Gastrocnemius medialis (tissue), 4 donors: ENCODE measurements at places on chromosomes 16 and 17.

DNA sequence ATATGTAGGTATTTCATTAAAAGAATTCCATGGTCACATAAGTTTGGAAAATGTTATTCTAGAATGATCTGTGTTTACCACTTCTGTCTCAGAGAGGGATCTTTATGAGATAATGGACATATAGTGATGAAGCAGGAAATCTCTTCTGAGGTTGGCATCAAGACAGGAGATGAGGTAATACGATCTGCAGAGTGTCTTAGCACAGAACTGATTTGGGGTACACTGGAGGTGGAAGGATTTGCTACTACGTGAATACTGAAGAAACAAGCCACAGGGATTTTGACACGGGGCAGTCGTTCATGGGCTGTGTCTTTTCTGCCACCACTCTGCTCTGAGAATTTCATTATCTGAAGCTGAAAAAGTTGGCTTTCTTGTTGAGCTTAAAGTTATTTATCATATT lies 5.5 kb downstream of the CBFB start:
- DNase-seq: no peak

DNA sequence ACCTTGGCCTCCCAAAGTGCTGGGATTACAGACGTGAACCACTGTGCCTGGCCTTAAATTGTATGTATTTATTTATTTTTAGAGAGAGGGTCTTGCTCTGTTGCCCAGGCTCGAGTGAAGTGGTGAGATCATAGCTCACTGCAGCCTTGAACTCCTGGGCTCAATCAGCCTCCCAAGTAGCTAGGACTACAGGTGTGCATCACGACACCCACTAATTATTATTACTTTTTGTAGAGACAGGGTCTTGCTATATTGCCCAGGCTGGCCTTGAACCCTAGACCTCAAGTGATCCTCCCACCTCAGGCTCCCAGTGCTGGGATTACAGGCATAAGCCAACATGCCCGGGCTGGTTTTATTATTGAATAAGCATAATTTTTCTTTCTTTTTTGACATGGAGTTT lies 4.1 kb upstream of the NFATC2IP start:
- no peak for DNase-seq

- no peak for DNase-seq
Observed at GRCh38 chr17:80585890-80586845, 41.5 kb downstream of the RPTOR start.

DNA sequence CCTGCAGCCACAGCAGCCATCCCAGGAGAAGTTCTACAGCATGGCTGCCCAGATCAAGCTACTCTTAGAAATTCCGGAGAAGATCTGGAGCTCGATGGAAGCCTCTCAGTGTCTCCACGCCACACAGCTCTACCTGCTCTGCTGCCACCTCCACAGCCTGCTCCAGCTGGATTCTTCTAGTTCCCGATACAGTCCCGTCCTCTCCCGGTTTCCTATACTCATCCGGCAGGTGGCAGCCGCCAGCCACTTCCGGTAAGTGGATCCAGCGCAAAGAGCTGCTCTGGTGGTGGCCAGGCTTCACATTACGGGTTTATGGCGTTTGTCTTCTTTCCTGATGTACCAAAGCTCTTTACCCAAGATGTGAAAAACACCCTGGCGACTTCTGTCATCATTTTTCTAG lies 3.6 kb downstream of the COG1 start:
- peak; percentile 42 for DNase-seq

- DNase-seq: peak; percentile 25
Observed at GRCh38 chr17:30363715-30364202, 15.0 kb upstream of the CPD start.

DNA sequence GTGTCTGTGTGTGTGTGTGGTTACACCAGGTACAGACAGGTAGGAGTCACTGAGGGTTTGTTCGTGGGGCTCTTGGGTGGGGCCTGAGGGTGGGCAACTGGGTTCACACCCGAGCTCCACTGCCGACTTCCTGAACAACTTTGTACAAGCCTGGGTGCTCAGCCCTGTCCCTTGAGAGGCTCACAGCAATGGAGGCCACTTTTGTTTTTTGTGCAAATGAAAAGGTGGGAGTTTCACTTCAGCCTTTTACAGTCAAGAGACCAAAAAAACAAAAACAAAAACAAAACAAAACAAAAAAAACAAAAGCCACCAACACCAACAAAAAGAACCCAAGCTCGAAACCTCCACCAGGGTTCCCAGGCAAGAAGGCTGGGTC lies 2.4 kb downstream of the RHBDF2 start:
- no peak for DNase-seq

DNA sequence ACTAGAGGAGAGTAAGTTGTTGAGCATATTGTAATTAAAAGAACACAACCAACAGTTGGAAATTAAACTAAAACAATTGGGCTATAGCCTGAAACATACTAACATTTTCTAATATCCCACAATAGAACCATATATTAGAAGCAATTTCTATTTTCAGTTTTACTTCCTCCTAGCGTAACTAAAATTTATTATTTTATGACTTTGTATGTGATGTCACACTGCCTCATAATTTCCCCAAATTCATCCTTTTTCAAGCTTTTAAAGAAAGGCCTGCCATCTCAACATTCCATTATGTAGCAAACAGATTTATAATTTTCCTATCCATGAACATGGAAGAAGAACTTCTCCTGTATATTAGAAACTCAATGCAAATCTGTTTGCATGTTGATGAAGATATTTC lies 110.2 kb downstream of the HS3ST3A1 start:
- no peak for DNase-seq

DNA sequence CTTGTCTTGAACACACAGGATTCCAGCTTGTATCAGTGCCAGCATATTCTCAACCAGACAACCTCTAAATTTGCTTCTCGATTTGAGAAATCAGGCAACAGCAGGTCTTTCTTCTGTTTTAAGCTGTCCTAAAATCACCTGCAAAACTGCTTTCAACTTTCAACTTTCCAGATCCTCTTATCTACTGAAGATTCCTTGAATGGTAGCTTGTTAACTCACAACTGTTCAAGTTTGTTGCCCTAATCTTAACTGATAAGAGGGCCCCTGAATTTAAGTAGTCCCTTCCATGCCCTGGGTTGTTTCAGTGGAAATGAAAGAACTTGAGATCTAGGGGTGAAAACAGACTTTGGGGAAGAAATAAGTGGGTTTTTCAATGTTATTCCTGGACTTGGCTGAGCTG lies 57.2 kb downstream of the CHD9 start:
- no peak for DNase-seq

DNA sequence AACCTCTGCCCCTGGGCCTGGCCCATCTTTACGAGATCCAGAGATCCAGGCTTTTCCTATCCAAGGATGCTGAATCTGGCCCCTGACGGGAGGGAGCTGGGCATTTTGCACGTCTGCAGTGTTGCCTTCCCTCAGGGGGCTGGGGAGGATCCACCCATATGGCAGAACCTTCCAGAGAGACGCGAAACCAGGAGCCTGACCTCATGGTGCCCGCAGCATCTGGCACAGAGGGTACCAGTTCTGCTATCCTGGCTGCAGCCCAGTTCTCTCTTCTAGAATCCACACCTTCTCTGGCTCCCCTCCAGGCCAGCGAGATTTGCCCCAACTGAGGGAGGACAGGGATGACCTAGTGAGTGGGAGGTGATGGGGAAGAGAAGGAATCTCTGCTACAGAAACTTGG lies 20.5 kb upstream of the ZNF652 start:
- no peak for DNase-seq

- DNase-seq: peak; percentile 54
Observed at GRCh38 chr17:82734987-82735866, at the start of gene FN3K. TSS of gene FN3K (plus strand) at chr17:82735615. CDS start at chr17:82735637, 22 bp downstream.

DNA sequence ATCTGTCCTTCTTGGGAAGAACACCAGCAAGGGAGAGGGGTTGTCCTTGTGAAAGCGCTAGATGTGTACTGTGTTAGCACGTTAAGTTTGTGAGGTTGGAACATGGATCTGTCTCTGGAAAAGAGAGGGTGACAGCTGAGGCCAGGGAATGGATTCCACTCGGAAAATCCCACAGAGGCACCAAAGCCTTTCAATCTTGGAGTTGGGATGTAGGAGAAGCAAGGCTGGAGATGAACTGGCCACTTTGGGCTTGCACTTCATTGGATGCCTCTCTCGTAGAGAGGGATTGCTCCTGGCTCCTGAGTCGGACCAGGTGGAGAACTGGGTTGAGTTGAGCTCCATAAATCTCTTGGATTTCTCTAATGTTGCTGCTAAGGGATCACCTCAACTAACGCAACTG lies 67.2 kb downstream of the CCDC182 start:
- no peak for DNase-seq

GRCh38 chr16:79891458-79891857 lies 290.9 kb upstream of the MAF start:
- DNase-seq: no peak

DNA sequence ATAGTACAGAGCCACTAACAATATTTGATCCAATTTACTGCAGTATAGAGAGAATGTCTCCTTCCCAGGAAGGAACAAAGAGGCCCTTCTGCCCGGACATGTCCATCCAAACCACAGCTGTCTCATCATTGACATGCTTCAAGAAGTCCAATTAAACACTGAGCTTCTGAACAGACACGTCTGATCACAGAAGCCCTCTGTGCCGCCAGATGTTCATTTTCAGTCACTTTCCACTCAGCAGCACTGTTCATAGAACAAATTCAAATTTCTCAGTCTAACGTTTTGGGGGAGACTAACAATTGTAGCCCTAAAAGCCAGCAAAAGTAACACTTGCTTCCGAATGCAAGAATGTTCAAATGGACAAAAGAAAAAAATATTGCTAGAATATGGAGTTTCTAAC lies 15.3 kb downstream of the ZC3H7A start:
- DNase-seq: no peak

- DNase-seq: no peak
Observed at GRCh38 chr17:66775881-66776400, 59.0 kb upstream of the CACNG5 start.

GRCh38 chr17:37725601-37726146 lies 19.2 kb downstream of the HNF1B start:
- DNase-seq: no peak

- no peak for DNase-seq
Observed at GRCh38 chr17:69402052-69402451, 12.4 kb upstream of the MAP2K6 start.

- DNase-seq: peak; percentile 64
Observed at GRCh38 chr17:29622337-29623282, at the start of gene CORO6. TSS of gene CORO6 (minus strand) at chr17:29622912. CDS start at chr17:29621421, 1,491 bp downstream.

DNA sequence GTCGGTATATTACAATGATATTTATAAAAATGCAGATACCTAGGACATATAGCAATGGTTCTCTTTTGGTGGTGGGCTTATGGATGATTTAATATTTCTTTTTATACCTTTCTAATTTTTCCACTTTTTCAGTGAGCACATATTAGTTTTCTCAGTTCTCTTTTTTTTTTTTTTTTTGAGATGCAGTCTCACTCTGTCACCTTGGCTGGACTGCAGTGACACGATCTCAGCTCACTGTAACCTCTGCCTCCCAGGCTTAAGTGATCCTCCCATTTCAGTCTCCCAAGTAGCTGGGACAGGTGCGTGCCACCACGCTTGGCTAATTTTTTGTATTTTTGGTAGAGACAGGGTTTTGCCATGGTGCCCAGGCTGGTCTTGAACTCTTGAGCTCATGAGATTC lies 15.1 kb downstream of the MAP3K14 start:
- no peak for DNase-seq

GRCh38 chr17:72970797-72971196 lies 121.7 kb downstream of the SLC39A11 start:
- DNase-seq: no peak

- no peak for DNase-seq
Observed at GRCh38 chr17:58370309-58370708, 18.3 kb upstream of the SUPT4H1 start.
